ENCODE measurements at places on chromosomes 16 and 17.

- peak; percentile 53 for DNase-seq
These were observed 114.0 kb downstream of the C16orf95 start for GRCh38 chr16:87203060-87203656.

GRCh38 chr16:66457888-66458287, 30.8 kb downstream of the BEAN1 start:
- DNase-seq: no peak

- no peak for DNase-seq
These were observed 33.1 kb upstream of the NF1 start for GRCh38 chr17:31061678-31062077.

DNA sequence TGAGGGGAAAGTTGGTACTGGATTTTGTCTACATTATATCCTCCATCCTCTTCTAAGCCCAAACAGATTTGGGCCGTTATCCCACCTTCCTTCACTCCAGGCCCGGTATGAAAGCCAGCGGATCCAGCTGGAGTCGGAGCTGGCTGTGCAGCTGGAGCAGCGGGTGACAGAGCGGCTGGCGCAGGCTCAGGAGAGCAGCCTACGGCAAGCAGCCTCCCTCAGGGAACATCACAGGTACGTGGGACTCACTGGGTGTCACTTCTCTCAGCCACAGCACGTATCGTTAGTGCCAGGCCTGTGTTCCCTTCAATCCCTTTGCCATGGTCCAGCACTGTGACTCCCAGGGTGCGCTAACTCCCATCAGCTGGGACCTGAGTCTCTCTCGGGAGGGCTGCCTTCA, 11.3 kb downstream of the CNTROB start:
- DNase-seq: no peak

- DNase-seq: no peak
These were observed 11.8 kb downstream of the PRCD start for GRCh38 chr17:76551685-76552084.

- DNase-seq: no peak
These were observed 627.6 kb downstream of the MAF start for GRCh38 chr16:78972986-78973385.

- no peak for DNase-seq
These were observed 11.0 kb downstream of the C1QTNF1 start for GRCh38 chr17:79034931-79035485.

GRCh38 chr17:69909389-69909788, 165.6 kb upstream of the KCNJ16 start:
- DNase-seq: no peak

DNA sequence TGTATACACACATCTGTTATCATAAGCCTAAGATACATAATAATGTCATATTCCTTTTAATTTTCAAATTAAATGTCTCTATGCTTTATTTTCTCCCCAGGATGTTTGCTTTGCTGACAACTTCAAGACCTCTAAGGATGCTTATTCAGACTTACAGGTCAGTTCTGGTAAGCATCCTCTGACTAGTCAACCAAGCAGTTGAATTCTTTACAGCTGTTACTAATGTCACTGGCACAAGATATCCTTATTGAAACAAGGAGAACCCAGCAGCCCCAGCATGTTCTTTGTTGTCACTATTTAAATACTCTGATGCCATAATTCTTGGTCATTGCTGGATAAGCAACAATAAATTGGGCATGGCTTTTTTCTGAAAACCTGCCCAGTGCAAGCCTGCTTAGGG, 232.3 kb upstream of the PMFBP1 start:
- DNase-seq: no peak

DNA sequence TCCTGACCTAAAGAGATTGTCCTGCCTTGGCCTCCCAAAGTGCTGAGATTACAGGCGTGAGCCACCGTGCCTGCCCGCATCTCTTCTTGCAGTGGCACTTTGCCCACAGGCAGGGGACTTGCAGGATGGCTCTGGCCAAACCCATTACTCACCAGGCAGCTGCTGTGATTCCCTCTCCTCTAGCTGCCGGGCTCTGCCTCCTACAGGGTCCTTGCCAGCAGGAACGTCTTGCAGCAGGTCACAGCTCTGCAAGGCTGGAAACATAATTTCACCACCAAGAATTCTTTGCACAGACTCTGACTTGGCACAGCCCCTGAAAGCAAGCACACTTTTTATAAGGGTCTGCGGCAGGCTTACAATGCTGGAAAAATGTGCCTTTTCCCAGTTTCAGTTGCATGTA, 20.3 kb downstream of the COX4I1 start:
- DNase-seq: no peak

GRCh38 chr17:64938925-64939474, 19.7 kb upstream of the LRRC37A3 start:
- DNase-seq: peak; percentile 42

DNA sequence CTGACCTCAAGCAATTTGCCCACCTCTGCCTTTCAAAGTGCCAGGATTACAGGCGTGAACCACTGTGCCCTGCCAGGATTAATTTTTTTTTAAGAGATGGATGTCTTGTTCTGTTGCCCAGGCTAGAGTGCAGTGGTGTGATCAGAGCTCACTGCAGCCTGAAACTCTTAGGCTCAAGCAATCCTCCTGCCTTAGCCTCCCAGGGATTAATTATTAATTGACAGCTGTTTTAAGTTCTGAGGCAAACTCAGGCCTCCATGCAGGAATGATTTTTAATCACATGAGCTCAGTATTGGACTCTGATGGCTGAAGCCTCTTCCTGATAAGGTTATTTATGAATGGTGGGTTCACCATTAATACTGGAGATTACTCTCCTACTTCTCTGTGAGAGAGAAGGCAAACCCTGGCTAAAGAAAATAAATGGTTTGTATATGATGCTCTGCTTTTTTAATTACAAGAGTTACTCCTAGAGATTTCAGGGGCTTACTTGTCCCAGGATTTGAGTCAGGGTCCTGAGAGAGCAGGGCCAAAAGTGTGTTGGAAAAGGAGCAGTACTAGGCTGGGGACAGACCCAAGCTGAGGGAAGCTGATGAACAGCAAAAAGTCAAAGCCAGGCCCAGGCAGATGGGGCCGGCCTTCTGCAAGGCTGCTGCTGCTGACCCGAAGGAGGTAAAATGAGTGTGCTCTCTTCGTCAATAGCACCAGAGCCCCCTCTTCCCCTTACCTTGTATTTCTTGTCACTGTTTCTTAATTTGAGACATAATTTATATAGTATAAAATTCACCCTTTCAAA, 56.9 kb upstream of the HAS3 start:
- no peak for DNase-seq

- DNase-seq: no peak
These were observed 380.2 kb upstream of the SALL1 start for GRCh38 chr16:51531271-51531670.

DNA sequence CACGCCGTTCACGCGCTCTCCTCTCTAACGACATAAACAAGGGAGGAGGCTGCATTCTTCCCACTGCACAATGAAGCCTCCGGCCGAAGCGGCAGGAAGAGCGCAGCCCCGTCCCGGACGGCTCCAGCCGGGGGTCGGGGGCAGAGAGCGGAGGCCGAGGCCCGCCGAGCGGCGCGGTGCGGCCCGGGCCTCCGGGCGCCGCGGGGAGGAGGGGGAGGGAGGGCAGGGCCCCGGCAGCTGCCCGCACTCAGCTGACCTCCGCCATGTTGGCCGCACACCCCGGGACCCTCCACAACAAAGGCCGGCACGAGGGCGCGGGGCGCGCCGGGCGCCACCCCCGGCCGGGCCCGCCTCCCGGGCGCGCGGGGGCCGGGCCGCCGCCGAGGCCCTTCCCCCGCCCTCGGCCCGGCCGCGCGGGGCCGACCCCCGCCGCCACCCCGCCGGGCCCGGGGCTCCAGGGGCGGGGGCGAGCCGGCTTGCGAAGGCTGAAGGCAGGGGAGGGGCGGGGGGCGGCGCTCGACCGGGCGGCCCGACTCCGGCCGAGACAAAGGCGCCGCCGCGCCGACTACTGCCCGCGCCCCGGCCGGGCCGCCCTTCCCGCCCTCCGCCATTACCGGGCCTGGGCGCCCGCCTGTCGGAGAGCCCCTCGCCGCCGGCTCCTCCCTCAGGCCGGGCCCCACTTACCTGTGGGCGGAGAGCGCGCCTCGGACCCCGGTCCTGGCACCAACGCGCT, 527 bp downstream of the SIAH1 start:
- DNase-seq: peak; percentile 41

DNA sequence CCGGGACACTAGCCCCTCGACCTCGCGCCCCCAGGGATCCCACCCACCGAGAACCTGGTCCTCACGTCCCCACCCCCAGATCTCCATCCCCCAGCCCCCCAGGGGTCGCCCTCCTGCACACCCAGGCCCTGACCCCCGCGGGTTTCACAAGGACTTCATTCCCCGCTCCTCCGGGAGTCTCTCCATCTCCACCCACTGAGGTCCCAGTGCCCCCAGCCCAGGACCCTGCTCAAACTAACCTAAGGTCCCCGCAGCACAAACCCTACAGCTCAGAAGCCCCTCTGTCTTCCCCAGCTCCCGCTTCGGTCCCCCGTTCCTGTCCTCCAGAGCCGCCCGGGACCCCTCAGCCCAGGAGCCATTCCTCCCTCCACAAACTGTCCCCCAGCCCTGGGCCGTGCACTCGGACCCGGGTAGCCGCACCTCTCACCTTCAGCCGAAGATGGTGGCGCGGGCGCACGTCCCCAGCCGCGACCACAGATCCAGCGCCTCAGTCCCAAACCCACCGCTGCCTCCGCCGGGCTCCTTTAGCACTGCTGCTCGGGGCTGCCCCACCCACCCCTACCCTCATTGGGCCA, at the start of gene MYH10:
TSS of gene MYH10 (minus strand) at position 499 of the 575 bp plus-strand sequence. CDS start 7,479 bp downstream, outside the sequence.
- DNase-seq: no peak

All from T-helper 2 cell treated with Interferon-gamma antibody and Interleukin-4, amounts not matched to agents 5 μg/mL and 100 μg/mL, for 36 hours (primary cell).